ENCODE measurements at places on chromosomes 12 and 14.

DNA sequence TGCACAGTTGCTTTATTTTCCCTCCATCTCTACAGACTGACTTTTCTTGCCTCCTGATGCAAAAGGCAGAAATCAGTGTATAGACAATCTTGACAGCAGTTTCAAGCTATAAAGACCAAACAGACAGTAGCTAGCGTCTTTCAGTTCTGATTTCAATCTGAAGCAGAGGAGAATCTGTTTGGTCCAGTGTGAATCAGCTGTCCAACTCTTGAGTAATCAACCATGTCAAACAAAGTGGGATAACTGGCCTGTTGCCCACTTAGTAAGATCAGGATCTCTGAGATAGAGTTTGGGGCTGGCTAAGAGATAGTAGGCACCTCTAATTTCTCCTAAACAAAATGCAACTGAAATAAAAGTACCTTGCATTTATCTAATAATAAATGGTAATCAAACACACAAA, 797.4 kb upstream of the FBXO33 start:
- no peak for DNase-seq

DNA sequence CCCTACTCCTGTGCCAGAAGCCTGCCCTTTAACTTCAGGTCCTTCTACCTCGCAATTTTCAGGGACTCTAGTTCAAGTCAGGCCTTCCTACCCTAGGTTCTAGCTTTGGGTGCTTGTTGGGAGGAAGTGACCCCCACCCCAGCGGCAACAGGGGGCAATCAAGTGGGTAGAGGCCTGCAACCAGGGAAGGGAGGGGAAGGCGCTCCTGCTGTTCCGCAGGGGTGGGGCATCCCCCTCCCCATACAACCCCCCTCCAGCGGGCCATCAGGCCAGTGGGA, 204 bp upstream of the PRPH start:
- DNase-seq, result no peak

DNA sequence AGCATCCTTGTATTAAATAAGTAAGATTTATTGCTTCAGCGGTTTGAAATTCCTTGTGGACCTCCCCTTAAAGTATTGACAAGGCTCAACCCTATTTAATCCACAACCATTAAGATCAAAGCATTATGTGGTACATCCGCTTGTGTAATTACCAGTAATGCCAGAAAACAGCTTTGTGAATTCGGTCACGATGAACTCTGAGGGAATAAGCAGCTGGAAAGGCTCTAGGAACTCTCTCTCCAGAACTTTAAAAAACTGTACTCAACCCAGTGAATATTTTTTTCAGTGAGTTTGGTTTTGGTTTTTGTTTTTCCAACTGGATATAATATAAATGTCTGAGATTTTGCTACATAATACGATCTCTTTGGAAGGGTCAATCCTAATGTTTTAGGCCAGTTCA, 49.3 kb upstream of the DIO2 start:
- no peak for DNase-seq

DNA sequence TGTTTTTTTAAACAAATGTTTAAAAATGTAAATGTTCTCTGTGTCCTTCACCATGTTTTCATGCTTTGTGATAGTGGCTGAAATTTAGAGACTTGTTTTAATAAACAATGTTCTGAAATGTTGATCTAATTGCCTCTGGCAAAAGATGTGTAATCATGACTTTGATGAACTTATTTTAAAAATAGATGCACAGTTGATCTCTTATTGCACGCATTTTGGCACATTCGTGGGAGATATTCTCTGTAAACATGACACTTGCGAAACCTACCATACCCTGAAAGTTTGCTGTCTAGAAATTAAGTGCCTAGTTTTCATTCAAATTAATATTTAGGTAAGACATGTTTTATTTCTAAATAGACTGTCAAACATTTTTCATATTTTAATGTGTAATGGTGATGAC, 119.7 kb upstream of the DNM1L start:
- no peak for DNase-seq

GRCh38 chr12:63521706-63522105, 146.6 kb downstream of the DPY19L2 start:
- no peak for DNase-seq

DNA sequence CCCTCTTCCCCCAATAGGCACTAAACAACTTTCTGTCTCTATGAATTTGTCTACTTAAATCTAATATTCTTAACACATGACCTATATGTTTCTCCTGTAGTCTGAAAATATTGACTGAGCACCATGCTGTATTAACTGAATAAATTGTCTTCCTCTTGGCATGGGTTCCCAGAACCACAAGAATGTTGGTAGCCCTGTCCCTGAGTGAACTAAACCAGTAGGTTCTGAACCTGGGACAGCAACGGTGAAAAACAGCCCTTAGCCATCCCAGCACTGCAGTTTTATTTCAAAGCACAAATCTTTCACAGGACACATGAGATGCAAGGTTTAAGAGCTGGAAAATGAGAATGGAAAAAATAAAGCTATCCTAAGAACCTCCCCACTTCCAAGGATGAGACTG, 20.4 kb upstream of the HSP90B1 start:
- DNase-seq, result no peak

DNA sequence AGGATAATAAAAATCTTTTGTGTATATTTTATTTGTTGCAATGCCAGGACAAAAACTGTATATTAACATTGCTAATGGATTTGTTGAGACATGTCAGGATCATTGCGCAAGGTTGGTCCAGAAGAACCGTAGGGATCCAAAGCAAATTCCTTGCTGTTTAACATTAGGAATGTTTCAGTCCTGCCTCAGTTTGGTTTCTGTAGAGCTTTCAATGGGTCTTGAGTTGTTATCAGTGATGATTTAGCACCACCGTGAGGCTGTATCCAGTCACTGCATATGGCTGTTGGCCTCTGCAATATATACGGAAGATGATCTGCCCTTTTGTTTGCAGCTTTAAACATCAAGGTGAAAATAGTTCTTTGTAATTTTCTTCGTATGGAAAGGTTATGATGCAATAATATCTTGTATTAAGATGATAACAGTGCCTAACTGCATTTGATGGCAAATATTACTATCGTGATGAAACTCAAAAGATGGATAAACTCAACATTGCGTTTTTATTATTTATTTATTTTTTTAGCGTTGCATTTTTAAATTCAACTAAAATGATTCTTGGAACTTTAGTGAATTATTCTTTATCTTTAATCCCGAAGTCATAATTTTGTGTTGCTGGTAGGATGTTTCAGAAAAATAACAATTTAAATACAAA, 231.2 kb downstream of the AKAP6 start:
- no peak for DNase-seq

DNA sequence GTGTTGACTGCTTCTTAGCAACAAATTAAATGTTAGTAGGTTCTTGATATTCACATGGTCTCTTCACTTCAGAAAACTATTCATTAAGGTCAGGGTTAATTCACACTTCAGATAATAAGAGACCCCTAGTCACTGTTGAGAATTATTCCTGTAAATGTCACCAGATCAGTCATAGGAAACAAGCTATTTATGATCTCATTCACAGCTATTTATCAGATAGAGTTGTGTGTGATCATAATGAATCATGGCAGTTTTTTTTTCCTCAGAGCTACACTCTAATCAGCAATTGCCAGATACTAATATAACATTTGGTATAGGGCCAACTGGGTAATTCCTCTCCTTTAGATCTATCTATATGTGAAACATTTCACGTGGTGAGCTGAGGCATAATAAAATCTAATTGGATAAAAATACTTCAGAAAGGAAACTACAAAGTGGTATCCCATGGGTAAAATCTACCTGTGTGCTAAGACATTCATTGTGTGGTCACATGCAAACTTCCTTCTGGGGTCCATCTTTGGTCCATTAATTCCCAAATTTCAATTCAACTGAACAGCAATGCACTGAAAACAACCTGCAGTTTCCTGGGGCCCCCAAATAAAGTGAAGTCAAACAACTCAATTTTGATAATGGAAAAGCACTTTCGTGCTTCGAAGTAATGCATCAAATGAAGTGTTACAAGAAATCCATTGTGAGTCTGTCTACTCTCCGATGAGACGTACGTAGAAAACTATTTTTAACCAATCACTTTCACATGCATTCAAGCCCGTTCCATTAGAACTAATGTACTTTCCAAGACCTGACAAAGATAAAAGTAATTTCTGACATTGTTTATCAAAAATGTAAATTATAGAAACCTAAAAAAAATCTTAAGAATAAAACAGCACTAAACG, 197.0 kb downstream of the ACSS3 start:
- DNase-seq, result no peak

DNA sequence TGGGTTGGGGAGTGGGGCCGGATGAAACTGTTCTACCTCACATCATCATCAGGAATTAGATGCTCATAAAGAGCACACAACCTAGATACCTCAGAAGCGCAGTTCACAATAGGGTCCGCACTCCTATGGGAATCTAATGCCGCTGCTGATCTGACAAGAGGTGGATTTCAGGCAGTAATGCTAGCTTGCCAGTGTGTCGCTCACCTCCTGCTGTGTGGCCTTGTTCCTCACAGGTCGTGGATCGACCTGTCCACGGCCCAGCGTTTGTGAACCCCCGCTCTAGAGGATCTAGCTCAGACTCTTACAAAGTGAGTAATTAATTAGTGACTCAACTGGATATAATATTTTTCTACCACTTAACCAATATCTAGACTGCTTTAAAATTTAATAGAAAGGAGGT, 5.8 kb downstream of the PPP1R12A start:
- no peak for DNase-seq

- no peak for DNase-seq
These were observed 226.1 kb upstream of the PRKD1 start for GRCh38 chr14:30153717-30154116.

- no peak for DNase-seq
These were observed 43.4 kb upstream of the NR2C1 start for GRCh38 chr12:95116773-95117172.

All from stimulated activated CD8-positive, alpha-beta memory T cell treated with anti-CD3 and anti-CD28 coated beads, Interleukin-7, amount 100 ng/mL, for 1 hour (primary cell).